ENCODE measurements at places on chromosomes 3 and 15.

GRCh38 chr15:86571873-86572272 lies 492.2 kb downstream of the AGBL1 start:
- no peak for DNase-seq

GRCh38 chr3:189288348-189289235 lies 116.8 kb downstream of the TPRG1 start:
- no peak for DNase-seq

- DNase-seq = no peak
Measured at GRCh38 chr15:69609176-69609575, 156.6 kb downstream of the RPLP1 start.

DNA sequence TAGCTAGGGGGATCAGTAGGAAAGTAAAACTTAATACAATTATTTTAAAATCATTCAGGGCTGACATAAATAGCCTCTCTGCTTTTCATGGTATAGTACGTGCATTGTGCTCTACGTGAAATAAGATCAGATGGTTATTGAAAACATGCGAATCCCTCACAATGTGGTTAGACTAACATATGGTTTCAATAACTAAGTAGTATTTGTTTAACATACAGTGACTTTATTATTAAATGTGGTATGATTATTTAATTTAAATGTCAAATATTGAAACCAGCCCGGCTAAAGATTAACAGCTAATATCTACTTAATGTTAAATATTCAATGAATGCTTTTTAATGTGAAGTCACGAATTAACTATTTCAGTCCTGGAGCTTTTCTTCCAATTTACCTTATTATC lies 473.9 kb upstream of the THBS1 start:
- DNase-seq = no peak

DNA sequence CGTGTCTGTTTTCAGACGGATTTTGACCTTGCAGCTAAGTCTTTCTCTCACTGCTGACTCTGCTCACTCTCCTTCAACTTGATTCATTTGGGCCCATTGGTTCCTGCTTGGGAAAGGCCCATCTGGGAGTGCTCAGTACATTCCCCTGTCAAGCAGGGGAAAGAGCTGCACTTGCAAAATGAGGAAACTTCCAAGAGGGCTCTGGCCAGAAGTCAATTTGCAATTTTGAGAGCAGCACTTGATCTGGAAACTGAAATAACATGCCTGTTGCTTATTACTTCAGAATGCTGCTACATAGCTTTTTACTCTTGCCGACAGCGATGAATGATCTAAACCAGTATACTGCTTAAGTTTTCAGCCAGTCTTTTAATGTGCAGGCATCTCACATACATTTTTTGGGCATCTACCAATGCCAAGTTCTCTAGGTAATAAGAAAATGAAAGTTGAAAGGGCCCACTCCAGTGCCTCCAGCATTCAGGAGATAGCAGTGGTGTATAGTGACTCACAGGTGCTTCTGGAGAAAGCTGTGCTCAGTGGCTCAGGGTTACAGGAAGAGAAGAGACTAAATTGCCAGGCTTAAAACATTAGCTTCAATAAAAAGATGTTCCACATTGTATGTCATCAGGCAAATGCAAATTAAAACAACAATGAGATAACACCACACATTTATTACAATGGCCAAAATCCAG lies 70.1 kb upstream of the RORA start:
- DNase-seq = no peak

All from activated naive CD4-positive, alpha-beta T cell (primary cell).